ENCODE measurements at places on chromosomes 3 and 15.

GRCh38 chr3:58223855-58224254, 13.1 kb upstream of the DNASE1L3 start:
- DNase-seq, result no peak

- no peak for DNase-seq
Measured at GRCh38 chr15:71899674-71900073, 89.3 kb downstream of the NR2E3 start.

DNA sequence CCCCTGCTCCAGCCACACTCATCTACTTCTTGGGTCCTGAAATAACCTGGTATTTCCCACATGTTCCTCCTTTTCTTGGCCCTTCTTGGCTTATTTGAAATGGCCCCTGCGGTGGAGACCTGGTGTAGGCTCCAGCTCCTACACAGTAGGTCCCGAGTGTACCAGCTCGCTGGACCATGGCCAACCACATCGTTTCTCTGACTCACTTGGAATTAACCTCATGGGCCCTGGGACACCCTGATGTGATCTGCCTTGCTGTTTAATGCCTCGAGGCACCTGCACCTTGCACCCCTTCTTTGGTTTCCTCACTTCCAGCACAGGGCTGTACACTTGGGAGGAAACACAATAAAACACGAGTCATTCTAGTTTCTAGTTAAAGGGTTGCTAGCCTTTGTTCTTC, 60.3 kb downstream of the FEM1B start:
- DNase-seq, result no peak

DNA sequence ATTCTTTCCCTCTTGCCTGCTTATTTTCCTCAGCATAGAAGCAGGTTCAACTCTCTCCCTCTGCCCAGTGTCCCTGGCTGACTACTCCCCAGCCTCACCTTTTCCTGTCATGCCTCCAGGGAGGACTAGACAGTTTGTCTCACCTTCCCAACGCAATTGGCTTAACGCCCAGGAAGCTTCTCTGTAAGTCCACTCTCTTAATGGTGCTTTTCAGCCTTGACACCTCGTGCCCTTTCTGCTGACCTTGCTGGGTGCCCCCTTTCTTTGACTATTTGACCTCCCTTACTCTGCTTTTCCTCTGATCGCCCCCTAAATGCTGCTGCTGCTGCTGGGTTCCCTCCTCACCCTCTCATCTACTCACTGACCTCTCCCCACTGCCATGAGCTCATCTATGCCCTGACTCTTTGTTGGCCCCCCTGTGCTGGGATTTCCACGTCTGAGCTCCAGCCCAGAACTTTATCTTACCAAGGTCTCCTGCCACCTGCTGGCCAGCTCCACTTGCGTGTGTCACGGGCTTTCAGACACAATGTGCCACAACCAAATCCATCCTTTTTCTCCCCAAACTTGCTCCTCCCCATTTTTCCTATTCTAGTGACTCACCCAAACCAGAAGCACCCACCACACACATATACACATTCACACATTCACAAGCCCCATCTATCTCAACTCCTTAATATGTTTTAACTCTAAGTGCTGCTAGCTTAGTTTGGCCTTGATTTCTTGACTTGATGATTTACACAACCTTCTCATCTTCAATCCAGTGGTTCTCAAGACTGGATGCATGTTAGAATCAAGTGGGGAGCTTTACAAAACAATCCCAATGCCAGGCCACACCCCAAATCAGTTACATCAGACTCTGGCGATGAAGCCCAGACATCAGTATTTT, 16.6 kb downstream of the EPB42 start:
- DNase-seq, result no peak

- no peak for DNase-seq
Measured at GRCh38 chr3:125647318-125648014, 52.2 kb upstream of the OSBPL11 start.

- DNase-seq, result peak; percentile 60
Measured at GRCh38 chr3:4981665-4982494, 2.6 kb downstream of the BHLHE40 start.

GRCh38 chr3:49416867-49417266, 4.6 kb downstream of the TCTA start:
- DNase-seq, result no peak

- DNase-seq, result no peak
Measured at GRCh38 chr3:159948429-159949144, 40.0 kb upstream of the IL12A start.

DNA sequence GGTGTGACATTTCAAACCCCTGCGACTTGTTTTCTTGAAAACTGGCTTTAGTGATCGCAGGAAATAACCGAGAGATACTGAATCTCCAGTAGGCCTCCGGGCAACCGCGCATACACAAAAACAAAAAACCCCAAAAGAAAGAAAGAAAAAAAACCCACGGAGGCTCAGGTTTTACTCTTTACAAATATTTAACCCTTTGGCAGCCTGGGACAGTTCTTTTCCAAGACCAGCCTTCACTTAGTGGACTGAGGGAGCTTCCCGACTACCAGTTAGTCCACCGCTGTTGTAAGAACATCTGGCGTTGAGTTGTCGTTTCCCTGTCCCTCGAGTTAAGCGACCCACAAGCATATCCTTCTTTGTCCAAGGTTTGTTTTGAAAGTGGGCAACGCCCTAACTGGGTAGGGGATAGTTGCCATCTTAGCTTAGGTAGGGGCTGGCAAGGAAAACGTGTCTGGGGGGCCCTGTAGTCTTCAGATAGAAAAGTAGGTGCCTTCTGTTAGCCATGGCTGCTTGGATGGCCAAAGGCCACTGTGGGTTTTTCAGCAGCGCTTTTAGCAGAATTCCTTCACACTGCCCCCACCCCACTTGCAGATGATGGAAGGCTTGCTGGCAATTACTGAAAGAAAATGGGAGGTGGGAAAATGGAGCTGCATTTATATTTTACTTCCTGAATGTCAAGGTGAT, 6.9 kb downstream of the ISL2 start:
- no peak for DNase-seq

Measured in GF-D8 (cell line).